ENCODE measurements at places on chromosomes 4 and X.

DNA sequence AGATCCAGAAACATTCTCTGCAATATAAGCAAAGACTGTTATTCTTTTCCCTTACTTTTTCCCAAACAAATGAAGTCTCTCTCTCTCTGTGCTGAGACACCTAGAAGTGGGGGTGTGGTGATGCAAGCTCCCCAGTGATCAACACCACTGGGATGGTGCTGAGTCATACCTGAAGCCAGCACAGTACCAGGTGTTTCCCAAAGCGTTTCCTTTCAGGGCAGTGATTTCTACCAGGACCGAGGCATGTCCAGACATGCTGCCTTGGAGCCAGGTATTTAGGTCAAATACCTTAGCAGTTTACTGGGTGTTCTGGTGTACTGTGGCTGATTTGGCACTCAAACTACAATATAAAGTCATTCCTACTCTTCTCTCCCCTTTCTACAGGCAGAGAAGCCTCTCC, 726.5 kb downstream of the FAM133A start:
- no peak for DNase-seq

- no peak for DNase-seq
Observed at GRCh38 chr4:138894011-138894410, 121.6 kb upstream of the NOCT start.

DNA sequence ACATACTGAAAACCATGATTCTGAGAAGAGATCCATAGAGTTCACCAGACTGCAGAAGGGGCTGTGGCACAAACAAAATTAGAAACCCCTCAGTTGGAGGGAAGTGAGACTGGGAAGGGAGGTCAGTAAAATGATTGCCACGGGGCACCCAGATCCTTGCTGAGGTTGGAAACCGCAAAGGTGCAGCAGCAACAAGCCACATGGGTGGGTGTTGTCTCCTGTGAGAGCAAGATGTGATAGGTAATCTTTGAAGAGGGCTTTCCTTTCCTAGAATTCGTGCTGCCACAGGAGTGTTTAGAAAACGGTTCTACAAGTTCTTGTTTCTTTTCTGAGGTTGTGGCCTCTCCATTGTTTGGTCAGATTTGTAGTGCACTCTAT, 85.5 kb downstream of the NFKB1 start:
- DNase-seq = no peak

DNA sequence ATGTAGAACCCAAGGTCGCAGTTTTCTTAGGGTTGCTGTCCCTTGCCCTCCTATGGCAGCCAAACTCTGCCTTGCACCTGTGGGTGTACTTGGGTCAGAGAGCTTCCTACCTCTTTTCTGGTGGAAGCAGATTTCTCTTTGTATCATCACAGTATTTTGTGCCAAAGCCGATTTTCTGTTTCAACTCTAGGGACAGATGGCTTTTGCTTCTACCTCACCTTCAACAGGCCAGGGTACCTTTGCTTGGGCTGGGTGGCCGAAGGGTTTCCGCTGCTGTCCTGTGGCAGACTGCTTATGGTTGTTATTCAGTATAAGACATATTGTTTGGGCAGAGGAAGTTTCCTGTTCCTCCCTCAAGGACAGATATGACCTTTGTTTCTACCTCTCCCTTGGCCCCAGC, 22.4 kb downstream of the NEIL3 start:
- DNase-seq = no peak

- DNase-seq = no peak
Observed at GRCh38 chrX:14398725-14399124, 130.6 kb upstream of the GLRA2 start.

DNA sequence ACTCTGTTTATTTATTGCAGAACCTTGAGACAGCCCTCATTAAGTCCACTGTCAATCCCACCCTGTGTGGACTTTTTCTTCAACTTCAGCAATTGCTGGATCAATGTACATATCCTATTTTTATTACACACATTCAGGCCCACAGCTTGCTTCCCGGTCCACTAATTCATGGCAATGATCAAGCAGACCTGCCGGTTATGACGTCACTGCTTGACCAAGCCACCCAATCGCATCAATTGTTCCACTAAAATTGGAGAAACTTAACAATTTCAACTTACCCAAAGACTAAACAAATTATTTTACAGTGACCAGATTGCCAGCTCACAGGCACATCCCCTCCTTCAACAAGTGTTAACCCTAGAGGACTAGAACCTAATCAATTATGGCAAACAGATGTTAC, 240.4 kb upstream of the MAGEB18 start:
- no peak for DNase-seq

DNA sequence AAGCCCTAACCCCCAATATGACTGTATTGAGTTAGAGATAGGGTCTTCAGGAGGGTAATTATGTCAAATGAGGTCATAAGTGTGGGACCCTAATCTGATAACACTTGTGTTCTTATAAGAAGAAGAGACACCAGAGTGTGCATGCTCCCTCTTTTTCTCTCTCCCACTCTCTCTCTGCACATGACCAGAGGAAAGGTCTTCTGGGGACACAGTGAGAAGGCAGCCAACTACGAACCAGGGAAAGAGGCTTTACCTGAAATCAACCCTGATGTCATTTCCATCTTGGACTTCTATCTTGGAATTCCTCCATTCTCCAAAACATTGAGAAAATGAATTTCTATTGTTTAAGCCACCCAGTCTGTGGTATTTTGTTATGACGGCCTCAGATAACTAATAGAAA, 97.2 kb upstream of the MAD2L1 start:
- DNase-seq = no peak

GRCh38 chrX:63740382-63740781, 44.6 kb downstream of the ARHGEF9 start:
- DNase-seq = no peak

DNA sequence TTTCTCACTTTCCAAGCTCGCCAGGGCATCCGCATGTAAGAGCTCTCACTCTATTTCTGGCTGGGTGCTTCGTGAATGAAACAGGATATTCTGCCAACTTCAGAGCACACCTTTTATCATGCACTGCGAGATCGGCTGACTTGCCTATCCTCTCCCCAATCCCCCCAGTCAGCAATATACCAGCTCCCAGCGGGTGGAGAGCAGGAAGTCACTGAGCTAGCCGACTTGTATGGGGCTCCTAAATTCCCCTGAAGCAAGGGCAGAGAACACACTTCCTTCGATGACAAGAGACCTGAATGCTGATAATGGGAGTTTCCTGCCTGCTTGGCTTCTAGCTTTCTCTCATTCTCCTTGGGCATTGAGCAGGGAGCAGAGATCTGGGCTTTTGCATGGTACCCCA, 33.8 kb upstream of the MAMLD1 start:
- no peak for DNase-seq

DNA sequence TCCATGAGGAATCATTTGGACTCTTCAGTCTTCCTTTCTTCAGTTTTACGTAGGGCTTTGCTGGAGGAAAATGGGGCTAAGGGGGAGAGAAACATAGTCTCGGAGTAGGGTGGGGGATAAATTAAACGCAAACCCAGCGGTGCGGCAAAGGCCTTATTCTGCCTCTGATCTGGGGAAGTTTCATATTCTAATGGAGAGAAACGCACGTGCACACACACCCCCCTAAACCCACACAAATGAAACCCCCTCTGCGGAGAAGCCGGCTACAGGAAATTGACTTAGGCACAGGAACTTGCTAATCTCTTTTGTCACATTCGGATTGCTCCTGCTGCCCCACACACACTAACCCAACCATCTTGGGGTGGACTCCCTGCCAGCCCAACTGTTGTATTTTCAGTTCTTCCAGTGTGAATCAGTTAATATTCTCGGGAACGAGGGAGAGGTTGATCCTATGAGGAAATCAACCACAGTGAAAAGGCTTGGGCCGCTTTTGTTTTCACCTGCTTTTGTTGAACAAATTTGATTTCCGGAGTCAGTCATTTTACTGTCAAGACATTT, at the start of gene RHOH:
TSS of gene RHOH (plus strand) at position 308 of the 558 bp plus-strand sequence. CDS start 46,356 bp downstream, outside the sequence.
- DNase-seq = no peak

- no peak for DNase-seq
Observed at GRCh38 chr4:147975933-147976928, 244.3 kb downstream of the ARHGAP10 start.

DNA sequence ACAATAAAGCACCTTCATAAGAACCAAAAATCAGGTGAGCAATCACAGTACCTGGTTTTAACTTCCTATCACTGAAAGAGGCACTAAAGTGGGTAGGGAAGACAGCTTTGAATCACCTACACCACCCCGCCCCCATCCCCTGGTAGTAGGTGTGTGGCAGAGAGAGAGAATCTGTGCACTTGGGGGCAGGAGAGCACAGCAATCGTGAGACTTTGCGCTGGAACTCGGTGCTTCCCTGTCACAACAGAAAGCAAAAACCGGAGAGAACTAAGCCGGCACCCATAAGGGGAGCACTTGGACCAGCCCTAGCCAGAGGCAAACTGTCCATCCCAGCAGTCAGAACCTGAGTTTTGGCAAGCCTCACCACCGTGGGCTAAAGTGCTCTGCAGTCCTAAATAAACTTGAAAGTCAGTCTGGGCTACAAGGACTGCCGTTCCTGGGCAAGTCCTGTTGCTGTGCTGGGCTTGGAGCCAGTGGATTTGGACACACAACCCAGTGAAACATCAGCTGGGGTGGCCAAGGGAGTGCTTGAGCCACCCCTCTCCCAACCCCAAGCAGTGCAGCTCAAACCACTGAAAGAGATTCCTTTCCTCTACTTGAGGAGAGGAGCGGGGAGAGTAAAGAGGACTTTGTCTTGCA, 32.1 kb downstream of the NDUFB11 start:
- no peak for DNase-seq

GRCh38 chr4:62490635-62491034, 1290.5 kb downstream of the ADGRL3 start:
- no peak for DNase-seq

Data from esophagus squamous epithelium (tissue), 5 donors.